ENCODE measurements at places on chromosomes 13 and 19. TPM values are rescaled to one million over a fixed set of nuclear protein-coding genes. Genes with fewer than 3 reads are reported as not detected.

Gene UHRF1
- 2.8 TPM for total RNA-seq

Gene NTF4
- total RNA-seq, result not detected

Gene ZNF835
- total RNA-seq, result under 0.01 TPM

Gene SMIM24
- not detected for total RNA-seq

Gene HSD17B14
- total RNA-seq, result 27.8 TPM

Gene ZNF132
- 8.1 TPM for total RNA-seq

Gene ARRDC2
- total RNA-seq, result 8.9 TPM

Gene BCL2L12
- 3.3 TPM for total RNA-seq

Gene C19orf67
- total RNA-seq, result not detected

Gene ZNF584
- total RNA-seq, result 23.2 TPM

Gene ZNF701
- total RNA-seq, result 14.3 TPM

Gene GAPDHS
- not detected for total RNA-seq
